ENCODE measurements at places on chromosomes 4 and X.

DNA sequence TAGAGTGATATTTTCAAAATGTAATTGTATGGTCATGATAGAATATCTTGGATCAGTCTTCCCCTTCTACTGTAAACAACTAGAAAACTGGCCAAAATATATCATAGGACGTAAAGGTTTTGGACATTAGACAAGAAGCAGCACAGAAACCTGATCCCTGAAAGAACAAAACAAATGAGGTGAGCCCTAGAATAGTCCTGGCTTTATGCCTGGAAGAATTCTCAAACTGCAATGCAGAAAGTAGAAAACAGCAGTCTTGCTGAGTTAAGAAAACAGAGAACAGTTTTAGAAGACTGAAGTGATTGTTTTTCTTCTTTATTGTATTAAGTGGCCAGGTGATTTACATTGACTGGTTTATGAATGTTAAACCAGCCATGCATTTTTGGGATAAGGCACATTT lies 19.5 kb downstream of the NSUN7 start:
- DNase-seq = no peak

GRCh38 chr4:158521484-158522088 lies at the start of gene RXFP1:
Gene RXFP1, plus strand, starts transcription at chr4:158521882. Its CDS starts 95 bp downstream, at chr4:158521977.
- DNase-seq = no peak

DNA sequence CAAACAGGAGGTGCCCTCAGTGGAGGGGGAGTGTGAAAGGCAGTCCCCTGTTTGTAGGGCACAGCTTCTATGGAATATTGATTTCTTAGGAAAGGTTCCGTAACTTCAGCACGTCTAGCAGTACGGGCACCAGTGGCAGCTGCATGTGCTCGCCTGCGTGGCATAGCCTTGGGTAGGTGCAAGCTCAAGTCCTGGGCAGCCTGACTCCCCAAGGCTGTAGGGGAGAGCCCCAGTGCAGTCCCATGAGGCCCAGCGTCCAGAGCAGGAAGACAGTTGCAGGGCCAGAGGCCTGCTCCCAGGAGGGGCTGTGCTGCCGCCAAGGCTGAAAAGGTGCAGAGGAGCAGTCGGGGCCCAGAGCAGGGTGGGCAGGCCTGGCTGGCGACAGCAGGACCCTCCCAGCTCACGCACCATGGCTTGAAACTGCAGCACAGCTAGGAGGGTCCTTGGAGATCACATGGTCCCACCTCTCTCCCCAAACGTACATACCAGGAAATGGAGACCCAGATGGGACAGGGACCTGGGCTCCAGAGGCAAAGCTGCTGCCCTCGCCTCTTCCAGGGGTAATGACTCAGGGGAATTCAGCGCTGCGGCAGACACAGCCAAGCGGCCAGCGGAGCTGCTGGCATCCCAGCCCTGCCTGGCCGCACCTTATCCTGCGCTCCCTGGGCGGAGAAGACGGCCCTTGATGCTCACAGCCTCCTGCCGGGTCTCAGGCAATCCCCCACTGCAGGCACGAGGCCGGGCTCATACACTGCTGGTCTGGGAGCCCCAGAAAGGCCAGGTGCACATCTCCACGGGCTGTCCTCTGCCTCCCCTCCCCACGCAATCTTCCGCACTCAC lies 6.0 kb upstream of the DUSP9 start:
- DNase-seq = no peak

GRCh38 chr4:77615153-77615552 lies 9.5 kb downstream of the CXCL13 start:
- no peak for DNase-seq

DNA sequence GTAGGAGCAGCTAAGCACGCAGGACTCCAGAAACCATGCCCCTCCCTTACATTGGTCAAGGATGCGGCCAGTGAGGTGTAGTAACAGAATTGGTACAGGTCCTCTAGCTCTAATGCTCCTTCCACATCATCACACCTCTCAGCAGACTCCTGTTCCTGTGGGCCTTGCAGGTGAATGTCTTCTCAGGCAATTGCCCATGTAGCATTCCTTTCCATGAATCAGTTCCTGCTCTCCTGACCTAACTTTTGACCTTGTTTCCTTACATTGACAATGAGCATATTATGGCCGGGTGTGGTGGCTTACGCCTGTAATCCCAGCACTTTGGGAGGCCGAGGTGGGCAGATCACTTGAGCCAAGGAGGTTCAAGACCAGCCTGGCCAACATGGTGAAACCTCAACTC lies 31.3 kb downstream of the MAP7D3 start:
- no peak for DNase-seq

DNA sequence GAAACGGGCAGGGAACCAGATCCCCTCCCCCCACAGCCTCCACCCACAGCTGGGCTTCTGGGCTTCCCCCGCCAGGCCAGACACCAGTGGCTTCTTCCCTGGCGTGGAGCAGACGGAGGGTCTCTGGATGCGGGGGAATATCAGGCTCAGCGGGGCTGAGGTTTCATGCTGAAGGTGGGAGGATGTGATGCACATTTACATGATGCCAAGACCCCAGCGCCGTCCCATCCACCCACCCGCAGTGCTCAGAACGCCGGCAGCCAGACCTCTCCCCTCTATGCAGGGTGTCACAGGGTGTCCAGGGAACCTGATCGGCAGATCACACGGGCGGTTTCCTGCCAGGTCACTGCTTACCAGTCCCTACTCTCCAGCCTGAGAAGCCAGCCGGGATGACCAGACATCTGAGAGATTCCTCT lies 12.8 kb upstream of the TNIP2 start:
- no peak for DNase-seq

DNA sequence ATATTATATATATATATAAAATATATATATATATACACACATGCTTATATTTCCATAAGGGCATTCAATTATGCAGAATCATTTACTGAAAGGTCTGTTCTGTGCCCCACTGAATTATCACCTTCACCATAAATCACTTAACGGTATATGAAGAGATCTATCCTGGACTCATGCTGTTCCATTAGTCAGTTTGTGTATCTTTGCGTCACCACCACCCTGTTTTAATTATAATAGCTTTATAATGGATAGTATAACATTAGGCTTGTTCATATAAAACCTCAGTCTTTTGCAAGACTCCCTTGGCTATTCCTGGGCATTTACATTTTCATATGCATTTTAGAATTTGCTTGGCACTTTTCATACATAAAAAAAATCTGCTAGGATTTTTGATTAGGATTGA lies 19.1 kb downstream of the WDR17 start:
- DNase-seq = no peak

DNA sequence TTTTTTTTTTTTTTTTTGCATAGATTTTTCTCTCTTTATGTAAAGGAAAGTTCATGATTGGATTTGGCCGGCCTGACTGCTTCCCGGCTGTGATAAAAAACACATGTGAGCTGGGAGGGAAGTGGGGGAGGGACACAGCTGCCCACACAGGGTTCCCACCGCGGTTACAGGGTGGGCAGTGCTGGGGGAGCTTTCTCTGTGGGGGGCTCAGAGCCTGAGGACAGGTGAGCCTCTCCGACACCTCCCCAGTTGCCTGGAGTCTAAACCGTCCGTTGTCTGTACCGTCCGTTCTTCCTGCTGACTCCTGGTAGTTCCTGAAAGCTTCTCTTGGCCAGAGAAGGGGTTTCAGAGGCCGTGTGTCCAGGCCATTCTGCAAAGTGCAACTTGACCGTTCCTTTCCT lies 21.8 kb downstream of the SHOX start:
- no peak for DNase-seq

- DNase-seq = no peak
Measured at GRCh38 chr4:41232406-41232805, 18.1 kb upstream of the APBB2 start.

DNA sequence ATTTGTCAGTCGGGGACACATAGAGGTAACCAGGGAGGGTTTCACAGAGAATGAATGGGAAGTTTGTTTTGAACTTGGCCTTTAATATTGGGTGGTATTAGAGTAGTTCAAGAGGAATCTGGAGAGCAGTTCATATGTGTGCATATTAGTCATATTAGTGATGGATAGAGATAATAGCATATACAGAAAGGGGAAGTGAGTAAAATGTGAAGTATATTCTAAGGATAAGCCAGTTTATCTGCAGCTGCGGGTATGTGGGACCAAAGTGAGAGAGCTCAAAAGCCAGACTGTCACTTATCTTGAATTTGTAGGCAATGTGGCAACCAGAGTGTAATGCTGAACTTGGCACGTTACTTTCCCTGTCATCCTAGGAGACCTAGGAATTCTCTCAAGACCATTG lies 169.9 kb downstream of the AFF2 start:
- DNase-seq = no peak

GRCh38 chr4:172830295-172830764 lies 338.3 kb upstream of the GALNT7 start:
- DNase-seq = no peak

GRCh38 chrX:7074148-7074907 lies 73.2 kb upstream of the STS start:
- no peak for DNase-seq

DNA sequence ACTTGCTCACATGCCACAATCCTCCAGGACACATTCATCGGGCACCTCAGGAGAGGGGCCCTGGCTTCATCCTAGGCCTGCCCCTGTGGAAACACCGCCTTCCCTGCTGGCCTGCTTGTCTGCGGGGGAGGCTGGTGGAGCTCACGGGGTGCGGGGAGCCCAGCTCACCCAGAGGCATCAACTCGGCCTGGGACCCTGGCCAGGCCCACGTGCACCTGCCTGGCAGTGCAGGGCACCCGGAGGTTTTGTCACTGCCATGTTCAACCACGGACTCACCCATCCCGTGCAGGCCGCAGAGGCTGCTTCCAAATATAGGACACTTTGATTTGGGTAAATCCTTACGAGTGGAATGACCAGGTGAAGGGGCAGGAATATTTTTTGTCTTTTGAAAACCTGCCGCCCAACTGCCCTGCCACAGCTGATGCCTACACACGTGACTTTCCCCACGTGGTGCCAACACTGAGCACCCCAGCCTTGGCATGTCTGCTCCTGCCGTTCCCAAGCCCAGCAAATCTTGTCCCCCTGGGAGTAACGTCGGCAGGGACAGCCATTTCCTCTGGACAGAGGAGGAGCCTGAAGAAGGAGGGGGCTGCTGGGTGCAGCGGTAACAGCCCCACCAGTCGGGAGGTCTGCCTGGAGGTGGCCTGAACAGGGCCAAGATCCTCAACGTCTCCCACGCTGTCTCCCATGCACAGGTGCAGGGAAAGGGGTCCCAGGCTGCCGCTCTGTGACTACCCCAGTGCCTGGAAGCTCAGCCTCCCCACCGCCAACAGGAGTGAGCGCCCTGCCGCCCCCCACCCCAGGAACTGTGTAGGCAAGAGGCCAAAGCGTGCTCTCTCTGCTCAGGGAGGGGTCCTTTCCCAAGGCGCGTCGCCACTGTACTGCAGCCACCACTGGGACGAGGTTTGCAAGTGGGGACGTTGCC lies 8.5 kb downstream of the MXD4 start:
- DNase-seq = no peak

- no peak for DNase-seq
Measured at GRCh38 chr4:19945979-19946380, 305.7 kb upstream of the SLIT2 start.

GRCh38 chr4:78343682-78344081 lies 207.9 kb upstream of the ANXA3 start:
- no peak for DNase-seq

DNA sequence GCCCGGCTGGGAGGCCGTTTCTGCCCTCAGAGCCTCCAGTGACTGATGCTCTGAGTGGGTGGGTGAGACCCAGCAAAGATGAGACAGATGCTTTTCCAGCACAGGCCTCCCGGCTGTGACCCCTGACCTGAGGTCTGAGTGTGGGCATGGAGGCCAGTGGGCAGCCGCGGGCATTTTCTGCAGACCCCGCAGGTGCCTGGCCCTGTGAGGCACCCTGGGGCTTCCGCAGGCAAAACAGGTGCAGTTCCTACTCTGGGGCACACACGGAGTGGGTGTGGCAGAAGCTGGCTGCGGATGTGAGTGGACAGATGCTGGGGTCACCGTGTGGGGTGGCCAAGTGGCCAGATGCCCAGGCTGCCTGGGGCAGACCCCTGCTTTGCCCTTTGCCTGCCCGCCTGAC lies 14.8 kb downstream of the HTRA3 start:
- DNase-seq = no peak

- DNase-seq = no peak
Measured at GRCh38 chr4:76216524-76216923, 2.9 kb upstream of the SCARB2 start.

DNA sequence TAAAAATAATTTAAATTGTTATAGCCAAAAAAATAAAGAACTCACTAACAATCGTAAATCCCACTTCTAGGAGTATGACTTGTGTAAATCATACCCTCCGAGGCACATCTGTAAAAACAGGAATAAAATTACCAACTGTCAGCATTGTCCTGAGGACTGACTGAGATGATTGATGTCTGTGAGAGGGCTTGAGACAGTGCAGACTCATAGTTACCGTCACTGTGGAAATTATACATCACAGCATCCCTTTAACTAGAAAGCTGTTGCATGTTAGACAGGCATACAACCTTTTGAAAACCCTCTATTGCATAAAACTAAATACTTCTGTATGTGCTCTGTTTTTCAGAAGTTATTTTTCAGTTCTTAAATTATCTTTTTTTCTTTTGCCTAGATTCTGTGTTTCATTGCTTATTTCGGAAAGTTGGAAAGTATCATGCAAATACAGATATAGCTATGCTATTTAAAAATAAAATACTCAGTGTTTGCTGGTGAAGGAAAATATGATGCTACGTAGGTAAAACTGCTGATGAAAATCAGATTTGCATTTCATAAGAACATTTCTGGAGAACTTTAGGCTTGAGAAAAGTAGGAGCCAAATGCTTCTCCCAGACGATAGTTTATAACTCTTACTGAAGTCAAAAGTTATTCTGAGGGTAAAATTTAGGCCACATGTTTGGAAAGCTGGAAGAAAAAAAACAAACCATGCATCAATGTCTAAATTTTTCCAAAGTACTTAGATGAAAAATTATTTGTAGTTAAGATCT lies 13.6 kb upstream of the RBPJ start:
- no peak for DNase-seq

- peak; percentile 82 for DNase-seq
Measured at GRCh38 chr4:24912252-24913118, at the start of gene CCDC149. Gene CCDC149, minus strand, starts transcription at chr4:24913042. Its CDS starts 178 bp downstream, at chr4:24912864.

GRCh38 chr4:142278663-142279062 lies 567.4 kb downstream of the INPP4B start:
- no peak for DNase-seq

- peak; percentile 76 for DNase-seq
Measured at GRCh38 chr4:114598191-114599121, at the start of gene UGT8. Gene UGT8, plus strand, starts transcription at chr4:114598807. Its CDS starts 24,074 bp downstream, at chr4:114622881.

DNA sequence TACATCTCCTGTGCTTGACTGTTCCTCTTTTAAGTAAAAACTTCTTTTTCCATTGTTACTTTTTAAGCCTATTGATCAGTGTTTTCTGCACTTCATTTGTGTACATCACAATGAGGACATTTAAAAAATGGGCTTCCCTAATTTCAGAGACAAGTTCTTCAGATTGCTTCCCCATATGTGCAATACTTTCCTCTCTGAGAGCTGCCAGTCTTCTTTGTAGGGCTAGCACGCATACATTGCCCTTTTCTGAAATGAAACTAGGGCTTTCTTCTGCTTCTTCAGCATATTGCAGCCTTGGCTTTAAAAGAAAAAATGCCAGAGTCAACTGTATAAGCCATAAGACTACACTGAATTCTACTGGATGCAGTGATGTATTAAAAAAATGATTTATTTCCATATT lies 37.8 kb downstream of the FAT4 start:
- no peak for DNase-seq
